ENCODE measurements at places on chromosomes 4 and X.

GRCh38 chr4:108889696-108890483, 127.0 kb upstream of the ETNPPL start:
- no peak for DNase-seq

GRCh38 chr4:126986828-126987227, 645.9 kb upstream of the INTU start:
- no peak for DNase-seq

- DNase-seq: no peak
These were observed 203.3 kb upstream of the ZIC3 start for GRCh38 chrX:137362583-137362982.

DNA sequence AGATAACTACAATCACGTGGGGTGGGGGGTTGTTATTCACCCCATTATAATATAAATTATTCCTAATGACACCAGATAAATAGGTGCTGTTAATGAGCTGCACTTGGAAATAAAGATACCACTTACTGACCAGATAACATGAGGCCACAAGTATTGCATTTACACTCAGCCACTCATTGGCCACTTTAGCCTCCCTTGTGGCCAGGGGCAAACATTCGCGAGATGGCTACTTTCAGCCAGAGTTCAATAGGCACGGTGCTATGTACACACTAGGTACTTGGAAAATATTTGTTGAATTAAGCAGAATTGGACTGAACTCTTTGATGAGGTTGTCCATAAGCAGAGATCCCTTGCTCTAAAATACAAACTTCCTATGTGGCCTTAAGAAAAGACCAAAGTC, 713.7 kb upstream of the TENM3 start:
- DNase-seq: no peak

- no peak for DNase-seq
These were observed 169.4 kb upstream of the NAP1L5 start for GRCh38 chr4:88866862-88867550.

DNA sequence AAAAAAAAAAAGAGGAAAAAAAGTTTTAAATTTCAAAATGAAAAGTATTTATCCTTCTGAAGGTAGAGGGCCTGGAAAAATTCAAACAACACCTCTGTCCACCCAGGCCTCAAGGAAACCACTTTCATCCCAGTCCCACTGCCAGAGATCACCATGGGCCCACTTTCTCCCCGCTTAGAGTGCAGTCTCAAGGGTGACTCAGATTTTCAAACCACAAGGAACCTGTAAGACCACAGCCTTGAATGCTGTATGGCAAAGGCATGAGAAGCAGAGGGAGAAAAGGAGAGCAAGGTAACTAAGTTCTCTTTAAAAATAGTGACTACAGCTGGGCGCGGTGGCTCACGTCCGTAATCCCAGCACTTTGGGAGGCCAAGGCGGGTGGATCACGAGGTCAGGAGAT, 87.9 kb upstream of the PACRGL start:
- DNase-seq: no peak

GRCh38 chr4:153729895-153730294, 29.9 kb downstream of the RNF175 start:
- no peak for DNase-seq

DNA sequence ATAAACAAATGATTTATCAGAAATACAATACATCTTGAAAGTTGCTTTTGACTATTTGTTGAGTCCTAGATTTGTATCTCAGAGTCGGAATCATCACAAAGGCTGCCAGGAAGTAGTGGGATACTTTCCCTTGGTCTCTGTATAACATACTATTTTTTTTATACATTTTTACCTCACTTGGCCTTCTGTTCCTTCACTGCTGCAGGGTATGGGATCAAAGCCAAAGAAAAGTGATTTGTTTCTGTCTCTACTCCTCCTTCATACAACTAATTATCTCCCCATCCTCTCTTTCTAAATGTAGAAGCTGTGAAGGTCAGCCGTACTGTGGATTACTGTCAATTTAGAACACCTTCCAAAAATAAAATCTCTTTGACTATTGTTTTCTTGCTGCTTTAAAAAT, 24.9 kb downstream of the PALLD start:
- no peak for DNase-seq

GRCh38 chrX:96433409-96434077, 251.1 kb upstream of the DIAPH2 start:
- DNase-seq: no peak

- DNase-seq: no peak
These were observed 20.1 kb downstream of the ENPP6 start for GRCh38 chr4:184197536-184198082.

GRCh38 chr4:61149278-61149677, 50.8 kb upstream of the ADGRL3 start:
- DNase-seq: no peak

DNA sequence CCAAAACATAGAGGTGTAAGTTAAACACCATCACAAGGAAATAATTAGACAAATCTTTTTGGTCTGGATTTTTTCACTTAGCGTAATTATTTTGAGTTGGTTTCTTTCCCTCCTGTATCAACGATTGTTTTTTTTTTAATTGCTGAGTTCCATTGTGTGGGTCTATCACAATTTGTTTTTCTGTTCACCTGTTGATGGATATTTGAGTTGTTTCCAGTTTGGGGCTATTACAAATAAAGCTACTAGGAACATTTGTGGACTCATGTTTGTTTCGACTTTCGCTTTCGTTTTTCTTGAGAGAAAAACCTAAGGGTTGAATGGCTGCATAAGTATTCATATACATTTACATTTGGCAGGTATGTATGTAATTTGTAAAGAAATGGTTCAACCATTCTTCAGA, 20.4 kb upstream of the FBXW7 start:
- DNase-seq: no peak

- DNase-seq: peak; percentile 39
These were observed 188.0 kb downstream of the STIM2 start for GRCh38 chr4:27048429-27049238.

DNA sequence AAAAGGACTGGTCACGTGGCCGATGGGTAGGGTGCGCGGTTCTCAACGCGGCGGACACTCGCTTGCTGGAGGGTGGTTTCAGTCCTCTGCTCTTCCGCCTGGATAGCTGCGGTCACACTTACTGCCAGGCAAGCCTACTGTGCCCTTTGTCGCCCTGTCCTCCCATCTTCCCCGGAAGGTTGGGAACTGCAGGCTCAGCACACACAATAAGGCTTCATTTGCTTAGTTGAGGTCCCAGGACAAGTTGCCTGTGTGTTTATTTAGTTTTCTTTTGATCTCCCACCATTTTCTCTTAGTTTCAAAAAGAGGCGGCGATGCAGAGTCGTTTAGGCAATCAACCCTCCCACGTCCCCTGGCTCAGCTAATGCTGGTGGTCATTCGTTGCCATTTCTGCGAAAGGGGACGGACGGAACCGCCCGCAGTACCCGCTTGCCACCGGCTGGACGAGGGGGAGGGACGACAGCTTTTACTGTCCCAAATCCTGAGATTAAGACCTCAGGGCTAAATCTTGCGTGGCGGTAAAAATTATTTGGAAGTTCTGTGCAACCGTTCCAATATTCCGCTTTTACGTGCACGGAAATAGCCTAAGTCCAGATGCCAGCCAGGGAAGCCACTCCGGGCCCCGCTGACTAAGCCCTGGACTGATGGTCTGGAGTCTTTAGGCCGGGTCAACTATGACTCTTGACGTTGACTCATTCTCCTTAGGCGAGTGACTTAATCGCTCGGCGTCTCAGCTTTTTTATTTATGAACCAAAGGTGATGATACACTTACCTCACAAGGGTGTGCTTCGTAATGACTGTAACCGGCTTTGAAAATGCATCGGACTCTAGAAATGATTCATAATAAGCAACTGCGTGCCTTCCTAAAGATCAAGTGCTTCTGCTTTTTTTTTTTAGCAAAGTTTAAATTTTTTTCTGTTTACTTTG, 671 bp upstream of the EIF4E start:
- peak; percentile 88 for DNase-seq

- DNase-seq: no peak
These were observed 132.8 kb downstream of the DTHD1 start for GRCh38 chr4:36414248-36414647.

- DNase-seq: peak; percentile 37
These were observed 70.8 kb downstream of the ADRA2C start for GRCh38 chr4:3836756-3837601.

DNA sequence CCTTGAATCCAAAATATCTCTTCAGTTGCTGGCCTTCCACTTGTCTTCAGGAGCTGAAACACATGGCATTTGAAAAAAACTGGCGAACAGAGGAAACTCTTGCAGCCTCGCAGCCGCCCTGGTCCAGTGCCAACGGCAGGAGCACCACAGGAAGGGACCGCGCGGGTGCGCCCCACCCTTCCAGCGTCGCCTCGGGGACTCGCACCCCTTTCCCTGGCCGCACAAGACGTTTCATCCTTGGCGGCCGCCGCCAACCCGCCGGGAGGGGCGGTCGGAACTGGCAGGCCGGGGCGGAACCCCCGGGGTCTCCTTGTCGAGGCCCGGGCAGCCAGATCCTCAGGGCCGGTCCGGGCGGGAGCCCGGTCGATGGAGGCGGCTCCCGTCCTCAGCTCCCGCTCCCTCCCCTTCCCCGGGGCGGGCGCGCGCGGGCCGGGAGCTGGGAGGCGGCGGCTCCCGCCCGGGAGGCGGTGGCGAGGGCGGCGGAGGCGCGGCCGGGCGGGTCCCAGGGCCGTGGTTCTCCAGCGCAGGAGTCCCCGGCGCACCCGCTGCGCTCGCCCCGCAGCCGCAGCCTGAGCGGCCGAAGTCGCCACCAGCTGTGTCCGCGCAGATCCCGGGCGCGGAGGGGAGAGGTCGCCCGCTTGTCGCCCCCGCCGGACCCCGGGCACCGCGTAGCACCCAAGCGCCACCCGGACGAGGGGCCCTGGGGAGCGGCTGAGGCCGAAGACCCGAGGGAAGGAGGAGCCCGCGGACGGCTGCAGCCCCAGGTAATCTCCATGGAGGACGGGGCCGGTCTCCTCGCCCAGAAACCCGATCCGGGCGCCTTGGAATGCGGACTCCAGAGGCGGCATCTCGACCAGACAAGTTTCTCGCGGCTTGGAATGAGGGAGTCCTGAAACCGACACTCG, 886 bp upstream of the NDST3 start:
- peak; percentile 35 for DNase-seq

DNA sequence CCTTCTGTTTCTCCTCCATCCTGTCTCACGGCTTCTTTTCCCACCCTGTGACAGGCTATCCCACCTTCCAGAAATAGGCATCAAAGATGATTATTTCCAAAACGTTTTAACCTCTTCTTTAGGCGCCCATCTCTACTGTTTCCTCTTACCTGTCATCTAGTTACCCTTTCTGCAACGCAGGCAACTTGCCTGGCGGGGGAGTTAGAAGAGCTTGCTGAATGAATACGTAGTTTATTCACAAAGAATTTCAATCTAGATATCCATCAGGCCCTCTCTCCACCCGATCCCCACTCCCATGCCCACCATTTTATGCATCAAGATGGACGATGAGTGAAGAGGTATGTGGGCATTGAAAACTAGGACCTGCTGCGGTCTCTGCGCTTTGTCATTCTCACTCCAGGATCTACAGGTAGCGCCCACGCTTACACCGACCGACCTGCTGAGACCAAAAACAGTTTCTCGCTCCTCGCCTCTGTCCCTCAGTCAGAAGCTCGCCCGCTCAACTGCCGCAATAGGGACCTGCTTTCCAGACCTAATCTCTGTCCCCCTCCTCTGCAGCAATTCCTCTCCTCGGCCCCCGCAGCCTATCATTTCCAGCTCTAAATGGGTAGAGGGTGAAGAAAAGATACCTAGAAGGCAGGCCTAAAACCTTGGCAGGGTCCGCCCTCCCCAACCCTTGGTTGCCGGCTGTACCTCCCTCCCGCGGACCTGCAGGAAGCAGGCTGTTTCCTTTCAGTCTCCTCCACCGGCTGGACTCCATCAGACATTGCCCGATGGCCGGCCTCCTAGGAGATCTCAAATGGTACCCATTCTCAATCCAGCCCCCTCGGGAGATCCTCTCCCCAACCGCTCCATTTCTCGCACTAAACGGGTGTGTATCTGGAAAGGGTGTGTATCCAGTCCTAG, 624 bp downstream of the BEX5 start:
- no peak for DNase-seq

DNA sequence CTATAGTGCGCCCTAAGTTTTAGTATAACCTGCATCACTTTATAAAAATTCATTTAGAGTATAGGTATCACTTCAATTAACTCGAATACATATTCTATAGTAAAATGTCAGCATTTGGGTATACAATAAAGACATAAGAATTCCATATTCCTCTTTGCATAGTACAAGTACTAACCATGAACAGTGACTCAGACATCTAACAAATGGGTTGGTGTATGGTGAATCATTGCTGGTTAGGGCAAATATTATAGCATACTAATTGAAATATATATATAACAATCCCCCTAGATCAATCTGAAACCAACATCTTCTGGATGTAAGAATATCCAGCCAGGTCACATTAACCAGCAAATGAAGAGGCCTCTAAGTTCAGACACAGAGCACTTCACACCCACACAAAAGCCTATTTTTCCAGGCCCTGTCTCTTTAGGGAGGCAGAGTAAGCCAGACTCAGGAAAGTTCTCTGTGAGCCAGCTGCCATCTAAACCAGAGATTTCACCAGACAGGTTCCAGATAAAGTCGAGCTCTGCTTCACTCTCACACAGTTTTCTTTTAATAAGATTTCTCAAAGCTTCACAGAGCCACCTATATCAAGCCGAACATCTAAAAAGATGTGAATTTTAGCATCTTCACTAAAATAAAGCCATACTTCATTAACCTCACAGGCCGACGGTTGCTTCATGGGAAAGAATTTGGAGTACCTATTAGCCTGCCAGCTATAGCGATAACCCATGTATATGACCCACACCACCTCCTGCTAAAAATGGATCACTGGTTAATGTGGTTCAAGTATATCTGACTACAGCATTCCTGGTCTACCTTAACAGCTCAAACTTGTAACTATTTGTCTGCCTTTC, 200.0 kb upstream of the FTHL17 start:
- DNase-seq: no peak

GRCh38 chr4:137116144-137116543, 416.1 kb downstream of the PCDH18 start:
- DNase-seq: no peak

DNA sequence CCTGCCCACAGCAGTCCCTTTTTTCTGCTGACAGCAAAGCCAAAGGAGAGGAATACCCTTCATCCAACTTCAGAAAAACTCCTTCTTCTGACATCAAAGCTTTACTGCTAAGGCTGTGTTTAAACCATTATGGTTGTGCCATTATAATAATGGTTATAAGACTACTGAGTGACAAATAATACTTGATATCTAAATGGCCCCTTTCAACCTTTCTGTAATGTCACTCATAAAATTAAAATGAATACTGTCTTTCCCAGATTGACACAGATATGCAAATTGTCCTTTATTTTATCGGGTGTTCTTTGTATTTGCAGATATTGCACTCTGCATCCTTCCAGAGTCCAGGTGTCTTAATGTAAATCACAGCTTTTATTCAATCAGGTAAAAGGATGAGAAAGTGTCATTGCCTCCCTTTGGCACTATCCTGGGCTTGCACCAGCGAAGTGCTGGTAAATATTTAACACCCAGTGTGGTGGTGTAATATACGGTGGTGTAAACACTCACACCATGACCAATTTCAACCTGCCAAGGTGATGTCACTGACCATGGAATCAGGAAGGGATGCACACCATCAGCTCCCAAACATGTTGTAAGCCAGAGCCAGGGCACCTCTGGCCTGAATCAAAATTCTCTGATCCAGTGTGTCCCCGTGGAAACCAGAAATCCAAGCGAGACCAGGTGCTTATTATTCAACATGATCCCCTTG, 139.4 kb upstream of the TENM3 start:
- no peak for DNase-seq

- DNase-seq: no peak
These were observed 55.8 kb downstream of the HHIP start for GRCh38 chr4:144701683-144702233.

- no peak for DNase-seq
These were observed 94.2 kb downstream of the PJA1 start for GRCh38 chrX:69070949-69071650.

- DNase-seq: no peak
These were observed 178.3 kb downstream of the OPHN1 start for GRCh38 chrX:68254738-68255645.
